ENCODE measurements at places on chromosomes 7 and 10.

DNA sequence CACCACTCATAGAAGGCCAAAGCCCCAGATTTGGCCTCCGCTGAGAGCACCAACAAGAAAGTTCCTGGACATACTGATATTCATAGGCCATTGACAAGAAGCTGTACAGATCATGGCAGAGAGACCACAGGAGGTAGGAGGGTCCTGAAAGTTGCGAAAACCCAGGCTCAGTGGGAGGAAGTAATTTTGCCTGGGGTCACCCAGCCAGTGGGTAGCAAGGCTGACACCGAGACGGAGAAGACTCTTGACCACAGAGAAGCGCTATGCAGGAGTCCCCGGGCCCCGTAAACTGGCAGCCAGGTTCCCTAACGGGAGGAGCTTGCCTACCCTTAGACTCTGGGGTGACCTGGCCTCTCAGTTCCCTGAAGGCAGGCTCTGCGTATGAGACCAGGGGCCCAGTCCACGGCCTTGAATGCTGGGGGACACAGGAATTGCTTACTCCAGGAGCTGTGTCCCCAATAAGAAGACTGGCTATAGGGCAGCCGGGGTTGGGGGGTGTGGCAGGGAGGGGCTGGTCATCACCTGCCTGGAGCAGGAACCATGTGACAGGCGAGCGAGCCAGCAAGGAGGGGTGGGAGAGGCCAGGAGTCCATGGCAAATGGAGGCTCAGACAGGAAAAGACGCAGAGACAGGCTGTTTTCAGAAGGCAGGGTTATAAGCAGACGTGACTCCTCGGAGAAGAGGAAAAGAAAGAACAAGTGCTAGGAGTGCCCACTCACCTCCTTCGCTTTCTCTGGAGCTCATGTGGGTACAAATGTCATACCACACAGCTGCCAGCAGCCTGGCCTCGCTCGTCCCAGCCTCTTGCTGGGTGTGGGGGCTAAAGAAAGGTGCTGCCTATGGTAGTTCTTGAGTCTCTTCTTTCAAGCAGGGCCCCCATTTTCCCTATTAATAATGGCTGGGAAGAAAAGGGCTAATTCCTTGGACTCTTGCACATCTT lies 24.6 kb upstream of the NPFFR1 start:
- no peak for DNase-seq

- DNase-seq: no peak
Observed at GRCh38 chr10:86837663-86838062, 81.2 kb downstream of the BMPR1A start.

DNA sequence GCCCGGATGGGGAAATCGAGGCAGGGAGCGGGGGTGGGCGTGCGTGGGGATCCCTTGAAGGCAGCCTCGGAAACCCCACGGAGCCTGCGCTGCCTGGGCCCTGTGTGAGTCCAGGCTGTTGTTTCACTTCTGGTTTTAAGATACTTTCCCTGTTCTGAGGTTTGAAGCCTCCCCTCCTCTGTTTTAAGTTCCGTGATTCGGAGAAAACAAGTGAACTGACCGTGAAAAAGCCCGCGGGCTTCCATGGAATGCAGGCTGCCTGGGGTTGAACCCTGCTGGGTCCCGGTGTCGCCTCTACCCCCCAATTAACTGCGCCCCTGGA lies 401 bp downstream of the LRRC27 start:
- no peak for DNase-seq

- no peak for DNase-seq
Observed at GRCh38 chr10:11177926-11178471, 160.3 kb downstream of the CELF2 start.

- no peak for DNase-seq
Observed at GRCh38 chr10:122709971-122710370, 10.3 kb upstream of the C10orf120 start.

GRCh38 chr7:7512861-7513597 lies 22.6 kb downstream of the COL28A1 start:
- no peak for DNase-seq

DNA sequence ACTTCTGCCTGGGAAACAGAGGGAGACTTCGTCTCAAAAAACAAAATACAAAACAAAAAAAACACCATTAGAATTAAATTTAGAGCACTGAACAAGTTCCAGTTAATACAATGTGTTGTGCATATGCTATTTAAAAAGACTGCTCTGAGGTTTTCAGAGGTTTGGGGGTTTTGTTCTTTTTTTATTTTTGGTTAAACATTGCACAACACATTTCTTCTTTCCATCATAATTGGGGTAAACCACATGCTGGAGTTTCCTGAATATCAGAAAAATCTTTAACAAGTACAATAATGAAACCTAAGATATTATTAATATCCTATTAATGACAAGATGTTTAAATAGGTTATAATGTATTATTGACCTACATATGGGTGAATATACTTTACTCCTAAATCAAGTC lies 26.3 kb downstream of the IGF2BP3 start:
- no peak for DNase-seq

DNA sequence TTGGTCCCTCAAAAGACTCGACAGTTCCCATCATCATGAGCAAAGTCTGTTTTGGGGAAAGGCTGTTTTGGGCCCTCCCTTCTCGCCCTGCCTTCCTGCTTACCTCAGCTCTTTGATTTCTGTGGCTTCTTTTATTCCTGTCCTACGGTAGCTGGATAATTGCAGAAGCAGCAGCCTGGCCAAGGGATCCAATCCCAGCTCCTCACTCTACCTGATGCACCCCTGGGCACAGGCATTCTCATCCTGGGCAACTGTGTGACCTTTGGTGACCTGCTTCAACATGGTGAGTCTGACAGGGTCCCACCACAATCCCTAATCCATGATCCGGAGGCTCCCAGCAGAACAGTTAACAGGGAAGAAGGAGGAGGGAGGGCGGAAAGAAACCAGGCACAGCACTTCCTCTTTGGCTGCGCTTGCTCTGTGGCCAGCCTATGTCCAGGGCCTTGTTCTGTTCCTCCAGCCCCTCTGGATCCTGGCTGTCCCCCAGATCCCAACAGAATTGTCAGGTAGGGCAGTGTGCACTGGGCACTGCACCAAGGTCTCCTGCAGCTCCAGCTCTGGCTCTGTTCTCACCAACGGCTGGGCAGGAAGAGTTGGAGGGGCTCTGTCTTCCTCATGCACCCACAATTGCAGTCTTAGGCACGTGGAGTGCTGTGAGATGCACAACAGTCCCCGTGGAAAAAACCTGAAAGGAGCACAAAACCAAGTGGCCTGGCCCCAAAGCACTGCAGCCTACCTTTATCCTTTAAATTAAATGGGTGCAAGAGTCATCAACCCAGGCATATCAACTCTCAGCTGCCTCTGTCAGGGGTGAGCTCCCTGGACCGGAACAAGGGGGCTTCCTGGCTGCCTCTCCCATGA lies 144.4 kb downstream of the PTPN20 start:
- DNase-seq: no peak

GRCh38 chr7:20064181-20064970 lies 152.8 kb downstream of the MACC1 start:
- no peak for DNase-seq

- DNase-seq: no peak
Observed at GRCh38 chr10:115003396-115003795, 65.4 kb downstream of the TRUB1 start.

DNA sequence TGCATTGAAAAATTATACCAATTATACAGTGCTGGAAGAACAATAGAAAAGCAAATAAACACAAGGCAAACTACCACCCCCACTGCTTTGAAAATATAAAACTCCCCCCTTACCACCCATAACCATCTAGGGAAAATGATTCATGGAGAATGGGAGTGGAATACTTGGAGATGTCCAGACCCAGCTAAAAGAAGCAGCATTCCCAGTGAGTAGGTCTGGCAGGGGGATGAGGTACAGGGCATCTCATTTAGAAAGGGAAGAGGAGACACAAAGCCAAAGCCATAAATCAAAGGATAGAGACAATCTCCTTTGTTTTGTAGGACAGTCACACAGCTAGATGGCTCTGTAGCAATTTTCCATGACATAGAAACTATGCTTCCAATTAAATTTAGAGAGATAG lies 36.0 kb upstream of the DGKI start:
- no peak for DNase-seq

DNA sequence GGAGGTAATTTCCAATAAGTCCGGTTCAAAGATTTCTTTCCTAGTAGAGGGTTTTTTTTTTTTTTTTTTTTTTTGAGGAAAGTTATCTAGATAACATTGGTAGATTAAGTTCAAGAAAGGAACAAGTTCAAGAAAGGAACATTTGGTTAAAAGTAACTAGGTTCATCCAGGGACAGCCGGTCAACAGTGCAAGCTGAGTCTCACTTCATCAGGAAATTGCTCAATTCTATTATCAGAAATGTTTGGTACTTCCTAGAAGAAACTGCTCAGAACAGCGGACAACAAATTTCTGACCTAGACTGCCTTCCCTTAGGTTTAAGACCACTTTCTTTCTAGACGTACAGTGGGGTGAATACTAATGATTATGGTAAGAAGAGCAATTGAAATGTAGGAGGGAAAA lies 3.7 kb upstream of the IL2RA start:
- DNase-seq: no peak

DNA sequence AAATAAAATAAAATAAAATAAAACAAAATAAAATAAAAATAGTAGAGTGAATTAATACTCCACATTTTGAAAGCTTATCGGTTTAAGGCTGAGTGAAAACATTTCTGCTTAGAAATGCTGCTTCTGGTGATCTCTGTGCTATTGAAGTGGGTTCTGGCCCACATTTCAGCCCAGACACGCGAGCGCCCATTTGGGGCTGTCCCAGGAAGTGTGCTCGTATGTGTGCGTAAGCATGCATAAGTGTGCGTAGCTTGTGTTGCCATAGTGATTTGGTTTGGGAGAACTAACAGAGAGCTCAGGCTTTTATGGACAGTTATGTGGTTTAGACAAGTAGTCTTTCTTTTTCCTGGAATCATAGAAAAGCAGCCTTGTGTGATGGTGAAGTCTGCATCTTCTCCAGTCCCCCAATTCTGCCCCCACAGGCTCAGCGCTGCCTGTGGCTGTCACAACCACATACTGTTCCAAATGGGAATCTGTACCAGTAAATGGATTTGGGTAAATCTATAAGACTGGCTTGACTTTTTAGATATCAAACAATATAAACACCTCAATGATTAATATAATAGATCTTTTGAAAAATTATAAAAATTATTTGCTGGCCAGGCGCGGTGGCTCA lies 29.8 kb upstream of the PURB start:
- no peak for DNase-seq

DNA sequence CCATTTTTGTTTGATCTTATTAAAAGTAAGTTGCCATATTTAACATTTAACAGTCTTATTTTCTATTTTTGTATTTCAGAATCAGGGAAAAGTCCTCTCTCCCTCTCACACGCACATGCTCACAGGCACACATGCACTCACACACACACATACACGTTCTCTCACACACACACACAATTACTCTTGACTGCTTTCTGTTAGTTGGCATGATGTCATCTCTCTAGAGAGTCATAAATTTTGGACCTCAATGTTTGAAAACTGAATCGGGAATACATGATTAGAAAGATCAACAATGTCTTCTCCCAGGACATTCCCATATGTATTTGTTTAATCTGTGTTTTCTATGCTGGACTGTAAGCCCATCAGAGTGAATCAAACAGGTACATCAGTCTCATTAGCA lies 165.7 kb upstream of the AHR start:
- no peak for DNase-seq

GRCh38 chr7:114295522-114295921 lies 119.1 kb upstream of the FOXP2 start:
- no peak for DNase-seq

- peak; percentile 56 for DNase-seq
Observed at GRCh38 chr7:23020742-23021401, 6.9 kb upstream of the HYCC1 start.

GRCh38 chr10:32956365-32957197 lies 1.4 kb downstream of the ITGB1 start:
- DNase-seq: no peak

DNA sequence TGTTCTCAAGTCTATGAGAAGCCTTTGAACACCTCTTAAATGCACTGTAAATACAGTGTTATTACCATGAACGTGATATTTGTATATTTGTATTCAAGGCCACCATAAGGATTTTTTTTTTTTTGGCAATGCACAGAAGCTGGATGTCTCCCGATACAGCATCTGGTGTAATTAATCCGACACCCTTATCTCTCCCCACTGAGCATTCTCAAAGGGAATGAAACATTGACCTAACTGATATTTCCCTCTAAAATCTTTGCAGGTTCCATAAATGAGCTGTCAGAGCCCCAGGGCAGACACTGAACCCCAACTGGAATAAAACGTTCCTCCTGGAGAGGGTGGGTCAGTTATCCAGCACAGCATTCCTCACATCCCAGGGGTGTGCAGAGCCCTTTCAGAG lies 316.6 kb downstream of the PAXIP1 start:
- no peak for DNase-seq

DNA sequence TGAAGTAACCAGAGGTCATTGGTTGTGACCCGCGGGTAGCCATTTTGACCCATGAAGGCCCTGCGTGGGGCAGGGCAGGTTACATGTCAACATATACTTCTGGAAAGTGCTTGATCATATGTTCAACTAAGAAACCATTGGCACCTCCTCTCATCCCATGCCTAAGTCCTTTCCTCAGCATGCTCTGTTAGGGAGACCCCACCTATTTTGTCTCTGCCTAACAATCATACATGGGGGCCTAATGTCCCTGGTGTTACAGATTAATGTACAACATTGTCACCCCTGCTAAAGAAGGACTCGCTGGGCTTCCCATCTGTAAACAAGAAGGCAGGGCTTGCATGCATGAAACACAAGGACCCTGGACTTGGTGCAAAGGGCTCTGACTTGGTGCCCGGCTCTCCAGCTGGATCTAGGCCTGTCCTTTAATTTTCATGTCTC lies 133.7 kb upstream of the TNS3 start:
- DNase-seq: no peak

DNA sequence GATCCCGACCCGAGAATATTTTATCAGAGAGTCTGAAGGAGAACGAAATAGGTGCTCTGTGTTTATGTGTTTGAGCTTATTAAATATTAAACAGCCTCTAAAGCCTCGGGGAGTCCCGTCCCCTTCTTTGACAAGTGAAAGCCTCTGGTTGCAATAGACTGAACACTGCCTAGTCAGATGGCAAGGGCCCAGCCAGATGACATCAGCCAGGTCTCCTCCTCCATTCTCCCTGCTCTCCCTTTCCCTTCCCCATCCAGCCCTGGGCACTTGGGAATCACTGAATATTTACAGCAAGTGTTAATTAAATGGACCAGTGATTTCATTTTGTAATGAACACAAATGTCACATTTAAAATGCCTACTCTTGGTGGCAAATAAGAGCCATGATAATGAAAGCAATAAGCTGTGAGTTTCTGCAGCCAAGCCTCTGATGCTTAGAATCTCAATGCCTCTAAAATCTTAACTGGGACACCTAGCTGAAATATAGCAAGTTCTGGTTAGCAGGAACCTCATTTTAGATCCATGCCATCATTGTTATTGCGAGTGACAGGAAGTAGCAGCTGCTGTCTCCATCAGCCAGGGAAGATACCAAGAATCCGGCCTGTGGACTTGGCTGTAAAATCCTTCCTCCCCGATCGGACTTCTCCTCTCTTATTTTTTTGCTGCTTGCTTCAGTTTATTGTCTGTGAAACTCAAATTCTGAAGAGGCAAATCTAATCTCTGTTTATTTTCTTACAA lies 202.1 kb downstream of the PRPF18 start:
- DNase-seq: no peak
